ENCODE measurements at places on chromosomes 12 and 14. TPM values are rescaled to one million over a fixed set of nuclear protein-coding genes. Genes with fewer than 3 reads are reported as not detected.

DNA sequence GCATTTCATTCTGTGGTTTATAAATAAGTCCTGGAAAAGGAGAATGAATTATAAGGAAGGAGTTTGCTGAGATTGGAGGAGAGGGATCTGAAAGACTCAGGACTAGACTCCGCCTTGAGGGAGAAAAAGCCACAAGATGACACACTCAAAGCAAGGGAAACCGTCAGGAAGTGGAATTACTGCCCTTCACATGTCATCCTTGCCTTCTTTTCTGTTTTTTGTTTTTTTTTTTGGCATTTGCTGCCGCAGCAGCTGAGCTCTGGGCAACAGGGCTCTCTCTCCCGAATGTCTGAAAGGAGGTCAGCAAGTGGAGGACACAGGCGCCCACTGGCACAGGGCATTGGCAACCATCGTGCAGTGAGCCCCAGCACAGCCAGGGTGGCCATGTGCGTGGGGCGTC lies 344.9 kb downstream of the DPF3 start:
- H3K4me3 ChIP-seq = no peak overlapping the region
- no peak for DNase-seq
- H3K36me3 ChIP-seq = no peaks in the 10 kb centered on the region
- no peak overlapping the region for H3K27ac ChIP-seq
- peaks cover 30% of the 10 kb centered on the region for H3K4me1 ChIP-seq
- H3K27me3 ChIP-seq = no peaks in the 10 kb centered on the region

DNA sequence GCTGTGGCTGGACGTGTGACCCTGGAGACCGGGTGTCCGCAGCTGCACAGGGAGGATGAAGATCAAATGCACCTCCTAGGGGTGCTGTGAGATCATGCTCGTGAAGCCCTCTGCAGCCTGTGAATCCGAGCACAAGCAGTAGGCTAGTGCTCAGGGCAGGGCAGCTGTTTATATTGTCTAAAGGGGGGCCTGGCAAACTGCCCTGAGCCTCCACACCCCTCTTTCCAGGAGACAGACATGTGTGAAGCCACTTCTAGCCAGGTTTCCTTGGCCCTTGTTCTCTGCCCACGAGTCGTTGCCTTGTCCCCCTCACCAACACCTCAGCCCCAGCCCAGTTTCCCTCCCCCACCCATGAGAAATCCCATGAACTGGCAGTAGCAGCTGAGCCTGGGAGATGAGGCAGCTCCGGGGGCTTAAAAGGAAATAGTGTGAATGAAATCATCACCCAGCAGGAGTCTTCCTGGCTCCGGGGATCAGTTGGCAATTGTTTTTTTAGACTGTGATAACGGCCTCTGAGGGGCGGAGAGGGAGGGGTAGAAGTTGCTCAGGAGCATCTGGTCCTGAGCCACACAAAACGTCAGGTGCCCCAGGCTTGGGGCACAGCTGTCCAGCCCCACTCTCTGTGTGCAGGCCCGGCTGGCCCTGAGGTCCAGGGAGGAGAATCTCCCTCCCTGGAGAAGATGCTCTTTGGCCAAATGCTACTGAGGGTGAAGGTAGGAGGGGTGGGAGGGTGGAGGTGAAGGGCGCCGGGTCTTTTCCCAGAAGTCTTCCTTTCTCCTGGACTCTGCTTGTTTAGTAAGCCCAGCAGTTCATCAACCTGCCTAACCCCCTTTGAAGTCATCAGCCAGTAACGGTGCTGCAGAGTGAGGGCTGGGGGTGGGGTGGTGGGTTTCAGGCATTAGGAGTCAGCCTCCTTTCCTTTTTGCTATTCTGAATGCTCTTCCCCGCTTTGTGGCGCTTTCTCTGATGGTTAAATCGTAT lies 4.0 kb downstream of the FGF6 start:
- H3K27ac ChIP-seq = no peak overlapping the region
- no peak for DNase-seq
- H3K36me3 ChIP-seq = no peaks in the 10 kb centered on the region
- H3K27me3 ChIP-seq = no peaks in the 10 kb centered on the region
- peaks cover 4% of the 10 kb centered on the region for H3K4me1 ChIP-seq
- H3K4me3 ChIP-seq = no peak overlapping the region

Gene FOXG1
- not detected for total RNA-seq

- no peak for DNase-seq
- no peak overlapping the region for H3K4me3 ChIP-seq
- H3K36me3 ChIP-seq = no peaks in the 10 kb centered on the region
- H3K27me3 ChIP-seq = no peaks in the 10 kb centered on the region
- H3K4me1 ChIP-seq = no peaks in the 10 kb centered on the region
Observed at GRCh38 chr12:43816168-43816567, 10.1 kb upstream of the TWF1 start.

DNA sequence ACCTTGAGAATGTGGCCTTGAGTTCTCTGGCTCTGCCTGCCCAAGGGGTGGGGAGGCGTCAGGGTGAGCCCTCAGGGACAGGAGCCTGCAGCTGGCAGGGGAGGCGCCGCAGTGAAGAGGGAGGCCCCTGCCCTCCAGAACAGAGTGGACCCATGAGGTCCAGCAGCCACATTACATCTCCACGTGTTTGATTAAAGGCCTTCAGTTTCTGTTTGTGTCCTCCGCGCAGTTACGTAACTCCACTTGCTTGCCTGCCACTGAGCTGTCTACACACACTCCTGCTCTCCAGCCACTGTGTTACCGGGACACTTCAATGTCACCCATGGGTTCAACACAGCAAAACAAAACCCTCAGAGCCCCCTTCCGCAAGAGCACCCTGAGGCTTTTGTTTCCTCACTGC lies 70.4 kb downstream of the CHGA start:
- DNase-seq = no peak
- peak overlapping the region; percentile 86 for H3K27ac ChIP-seq
- H3K4me1 ChIP-seq = peaks cover 26% of the 10 kb centered on the region
- H3K36me3 ChIP-seq = no peaks in the 10 kb centered on the region
- no peak overlapping the region for H3K4me3 ChIP-seq
- H3K27me3 ChIP-seq = no peaks in the 10 kb centered on the region

Gene DPY19L2
- total RNA-seq = 51.6 TPM

DNA sequence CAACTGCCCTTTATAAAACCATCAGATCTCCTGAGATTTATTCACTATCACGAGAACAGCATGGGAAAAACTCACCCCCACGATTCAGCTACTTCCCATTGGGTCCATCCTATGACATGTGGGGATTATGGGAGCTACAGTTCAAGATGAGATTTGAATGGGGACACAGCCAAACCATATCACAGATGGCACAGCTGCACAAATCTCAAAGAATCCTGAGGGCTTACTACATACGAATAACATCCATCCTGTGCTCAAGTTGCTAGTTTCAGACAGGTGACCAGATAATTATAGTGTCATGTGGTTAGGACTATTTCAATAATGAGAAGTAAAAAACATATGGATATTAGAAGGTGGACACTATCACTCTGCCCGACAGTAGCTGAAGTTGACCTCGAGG lies 211.2 kb downstream of the NUAK1 start:
- H3K36me3 ChIP-seq = no peaks in the 10 kb centered on the region
- no peak for DNase-seq
- no peak overlapping the region for H3K4me3 ChIP-seq
- no peaks in the 10 kb centered on the region for H3K27me3 ChIP-seq

DNA sequence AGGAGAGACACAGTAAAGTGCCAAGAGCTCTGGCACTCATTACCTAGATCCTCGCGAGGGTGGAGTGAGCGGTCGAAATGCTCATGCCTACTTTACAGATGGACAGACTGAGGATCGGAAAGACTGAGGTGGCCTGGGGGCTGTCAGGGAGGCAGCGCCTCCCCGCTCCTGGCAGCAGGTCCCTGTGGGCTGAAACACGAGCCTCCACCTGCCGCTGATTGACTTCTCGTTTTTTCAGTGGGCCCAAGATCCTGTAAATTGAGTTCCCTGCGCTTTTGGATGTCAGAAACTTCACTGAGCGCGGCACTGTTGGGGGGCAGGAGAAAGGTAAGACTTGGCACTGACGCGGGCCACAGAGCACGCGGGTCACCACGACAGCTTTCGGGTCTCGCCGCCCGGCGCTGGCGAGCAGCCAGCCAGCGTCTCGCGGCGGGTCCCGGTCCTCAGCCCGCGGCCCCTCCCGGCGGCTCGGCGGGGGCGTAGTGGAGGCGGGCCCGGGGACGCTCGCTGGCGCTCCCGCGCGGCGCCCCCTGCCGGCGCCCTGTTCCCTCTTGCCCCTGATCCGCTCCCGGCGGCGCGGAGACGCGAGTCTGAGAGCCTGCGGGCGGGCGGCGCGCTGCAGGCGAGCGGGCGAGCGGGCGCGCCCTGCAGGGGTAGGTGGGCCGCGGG lies 552 bp upstream of the SCN8A start:
- H3K27me3 ChIP-seq = peaks cover 29% of the 10 kb centered on the region
- DNase-seq = peak; percentile 53
- H3K36me3 ChIP-seq = no peaks in the 10 kb centered on the region
- peaks cover 3% of the 10 kb centered on the region for H3K4me1 ChIP-seq
- H3K4me3 ChIP-seq = peak overlapping the region; percentile 48

DNA sequence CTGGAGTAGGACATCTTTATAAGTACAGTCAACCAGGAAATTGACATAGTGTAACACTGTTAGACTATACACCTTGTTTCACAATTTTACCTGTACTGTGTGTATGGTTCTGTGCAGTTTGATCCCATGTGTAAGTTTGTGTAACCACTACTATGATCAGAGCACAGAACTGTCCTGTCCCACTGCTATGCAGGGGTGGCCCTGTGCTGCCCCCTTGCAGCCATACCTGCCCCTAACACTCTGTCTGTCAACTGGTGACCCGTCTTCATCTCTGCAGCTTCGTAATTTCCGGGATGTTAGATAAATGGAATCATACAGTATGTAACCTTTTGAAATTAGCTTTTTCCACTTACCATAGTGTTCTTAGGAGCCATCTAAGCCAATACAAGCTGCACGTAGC lies 58.7 kb upstream of the RD3L start:
- no peaks in the 10 kb centered on the region for H3K4me1 ChIP-seq
- DNase-seq = no peak
- H3K27ac ChIP-seq = no peak overlapping the region
- H3K36me3 ChIP-seq = no peaks in the 10 kb centered on the region

DNA sequence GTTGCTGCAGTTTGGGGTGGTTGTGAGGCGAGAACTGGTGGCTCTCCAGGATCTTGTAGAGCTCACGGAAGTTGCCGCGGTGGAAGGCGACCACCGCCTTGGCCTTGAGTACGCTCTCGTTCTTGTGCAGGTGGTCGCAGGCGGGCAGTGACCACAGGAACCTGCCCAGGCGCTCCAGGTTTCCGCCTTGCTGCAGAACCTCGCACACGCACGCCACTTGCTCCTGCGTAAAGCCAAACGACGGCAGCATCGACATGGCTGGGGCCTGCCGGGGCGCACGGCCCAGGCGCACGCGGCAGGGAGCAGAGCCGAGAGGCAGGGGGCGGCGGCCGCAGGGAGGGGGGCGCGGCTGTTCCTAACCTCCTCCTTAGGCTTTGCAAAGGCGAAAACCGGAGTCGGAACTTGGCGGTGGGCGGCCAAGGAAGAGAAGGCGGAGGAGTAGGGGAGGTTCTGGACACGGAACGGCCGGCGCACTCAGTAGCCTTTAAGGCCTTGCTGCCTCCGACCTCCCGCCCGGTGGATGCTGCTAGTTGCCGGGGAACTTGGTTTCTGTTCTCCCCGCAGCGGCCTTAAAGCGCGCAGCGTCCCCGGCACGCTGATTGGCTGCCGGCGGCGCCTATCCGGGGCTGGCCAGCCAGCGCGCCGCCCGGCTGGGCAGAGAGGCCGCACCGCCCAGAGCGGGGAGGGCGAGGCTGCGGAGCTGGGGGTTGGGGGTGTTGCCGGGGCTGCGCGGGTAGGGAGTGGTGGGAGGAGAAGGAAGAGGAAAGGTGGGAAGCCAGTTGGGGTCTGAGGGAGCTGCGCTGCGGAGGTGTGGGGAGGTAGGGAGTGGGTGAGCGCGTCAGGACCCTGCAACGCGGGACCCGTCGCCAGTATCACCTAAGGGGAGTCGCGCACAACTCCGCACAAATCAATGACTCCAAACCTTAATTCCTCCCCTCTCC lies at the start of gene SIX1:
Gene SIX1, minus strand, starts transcription at position 544 of the 941 bp plus-strand sequence. Its CDS starts 288 bp downstream, at position 256.
- peak within 1 kb of the TSS; percentile 47 for H3K4me3 ChIP-seq
- no peak within 1 kb of the TSS for H3K27ac ChIP-seq
- peak; percentile 56 for DNase-seq
- peaks cover 49% of the 10 kb centered on the region for H3K4me1 ChIP-seq
- peaks cover 77% of the 10 kb centered on the region for H3K27me3 ChIP-seq
- H3K36me3 ChIP-seq = no peaks in the 10 kb centered on the region

DNA sequence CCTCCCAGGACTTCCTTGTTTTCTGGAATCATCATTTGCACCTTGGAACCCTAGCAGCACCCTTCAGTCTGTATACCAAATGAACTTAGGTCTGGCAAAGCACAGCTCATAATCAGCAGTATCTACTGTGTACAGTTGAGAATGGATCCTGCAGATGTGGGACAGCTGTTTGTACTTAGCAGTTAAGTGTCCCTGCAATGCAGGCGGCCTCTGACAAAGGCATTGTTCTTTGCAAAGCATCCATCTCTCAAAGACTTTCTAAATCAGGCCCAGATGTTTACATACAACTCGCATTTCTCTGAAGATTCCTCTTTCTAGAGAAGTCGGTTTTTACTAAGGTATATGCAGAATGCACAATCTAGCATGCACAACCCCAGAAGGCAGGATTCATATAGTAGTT lies 170.5 kb upstream of the RBM19 start:
- no peaks in the 10 kb centered on the region for H3K27me3 ChIP-seq
- no peaks in the 10 kb centered on the region for H3K4me1 ChIP-seq
- H3K36me3 ChIP-seq = no peaks in the 10 kb centered on the region
- no peak overlapping the region for H3K27ac ChIP-seq

DNA sequence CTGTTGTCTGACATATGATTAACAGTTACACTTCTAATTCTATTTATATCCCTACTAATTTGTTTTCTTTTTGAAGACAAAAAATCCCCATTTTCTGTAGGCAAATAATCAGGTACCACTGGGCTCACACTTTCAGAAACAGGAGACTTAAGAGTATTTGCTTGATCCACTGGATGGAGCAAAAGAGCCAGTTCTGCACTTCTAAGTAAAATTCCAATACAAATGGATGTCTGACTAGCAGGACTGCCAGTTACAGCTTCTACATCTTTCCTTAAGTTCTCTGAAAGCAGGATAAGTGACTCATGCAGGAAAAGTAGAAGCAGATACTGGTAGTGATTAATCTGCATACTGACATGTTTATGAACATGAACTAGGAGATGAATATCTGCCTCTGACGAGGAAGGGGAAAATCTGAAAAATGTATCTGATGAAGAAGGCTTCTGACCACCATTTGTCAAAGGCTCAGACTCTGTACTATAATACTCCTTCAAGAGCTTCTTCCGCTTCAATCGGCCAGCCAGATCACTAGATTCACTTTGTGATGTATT lies 73.8 kb upstream of the ANKS1B start:
- no peak for DNase-seq
- H3K4me1 ChIP-seq = no peaks in the 10 kb centered on the region
- peaks cover 78% of the 10 kb centered on the region for H3K36me3 ChIP-seq
- no peak overlapping the region for H3K4me3 ChIP-seq

Gene SPX
- total RNA-seq = 7.6 TPM

GRCh38 chr14:104545942-104546501 lies 33.5 kb upstream of the C14orf180 start:
- H3K4me1 ChIP-seq = no peaks in the 10 kb centered on the region
- no peaks in the 10 kb centered on the region for H3K27me3 ChIP-seq
- no peak overlapping the region for H3K4me3 ChIP-seq
- no peak for DNase-seq

DNA sequence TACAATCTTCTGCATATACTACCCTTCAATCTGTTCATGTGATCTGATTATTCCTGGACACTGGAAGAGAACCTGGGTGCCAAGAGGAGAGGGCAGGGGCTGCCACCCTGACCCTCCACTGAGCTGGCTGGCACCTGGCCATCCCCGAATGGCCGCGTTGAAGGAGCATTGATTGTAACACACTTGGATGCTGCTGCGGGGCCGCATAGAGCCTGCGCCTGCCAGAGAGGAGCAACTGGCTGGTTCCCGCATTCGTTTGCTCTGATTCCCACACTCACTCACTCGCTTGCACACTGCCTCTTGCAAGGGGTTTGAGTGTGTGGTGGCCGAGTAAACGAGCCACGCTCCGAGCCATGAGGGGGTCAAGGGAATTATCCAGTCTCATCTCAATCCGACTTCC lies 32.4 kb downstream of the PSEN1 start:
- DNase-seq = no peak
- peaks cover 93% of the 10 kb centered on the region for H3K36me3 ChIP-seq
- no peak overlapping the region for H3K4me3 ChIP-seq
